ENCODE measurements at places on chromosomes 4 and X.

- DNase-seq = no peak
Observed at GRCh38 chr4:25031077-25031621, 403 bp upstream of the LGI2 start.

GRCh38 chrX:35743331-35743730, 54.8 kb upstream of the MAGEB16 start:
- DNase-seq = no peak

DNA sequence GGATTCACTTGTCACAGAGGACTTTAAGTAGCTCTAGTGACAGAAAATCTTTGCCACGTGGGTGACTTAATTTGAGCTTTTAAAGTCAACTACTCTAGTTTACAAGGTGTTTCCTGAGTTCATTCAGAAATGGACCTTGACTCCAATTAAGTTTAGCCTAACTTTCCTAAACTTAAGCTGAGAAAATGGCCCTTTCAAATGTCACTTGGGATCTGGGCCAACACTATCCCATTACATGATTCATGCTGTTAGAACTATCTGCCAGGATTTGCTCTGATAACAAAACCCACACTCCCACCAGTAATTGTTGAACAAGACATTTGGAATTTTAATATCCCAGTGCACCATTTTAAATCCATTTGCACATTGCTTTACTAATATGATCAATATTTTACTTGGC, 40.8 kb downstream of the C4orf46 start:
- no peak for DNase-seq

- DNase-seq = no peak
Observed at GRCh38 chr4:3529363-3529762, 2.9 kb downstream of the LRPAP1 start.

- no peak for DNase-seq
Observed at GRCh38 chr4:26803211-26803861, 57.3 kb upstream of the STIM2 start.

GRCh38 chr4:98110214-98110613, 33.1 kb downstream of the STPG2 start:
- no peak for DNase-seq

GRCh38 chr4:183407128-183407585, 37.3 kb upstream of the CDKN2AIP start:
- DNase-seq = peak; percentile 86

DNA sequence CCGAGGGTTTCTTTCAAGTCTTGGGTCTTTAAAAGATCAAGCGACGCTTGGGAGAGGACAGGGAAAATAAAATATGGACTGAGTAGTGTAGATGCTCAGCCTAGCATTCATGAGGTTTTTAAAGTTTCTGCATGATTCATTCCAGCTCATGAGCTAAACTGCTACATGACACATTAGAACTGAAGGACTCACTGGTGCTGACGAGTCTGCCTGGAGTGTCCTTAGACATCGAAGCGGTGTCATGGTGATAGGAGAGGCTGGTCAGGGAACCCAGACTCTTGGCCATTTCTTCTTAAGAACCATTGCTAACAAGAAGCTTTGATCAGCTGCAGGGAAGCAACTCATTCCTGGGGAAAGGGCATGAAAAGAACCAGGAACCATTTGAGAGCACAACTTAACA, 158.6 kb downstream of the TRIML1 start:
- DNase-seq = no peak

DNA sequence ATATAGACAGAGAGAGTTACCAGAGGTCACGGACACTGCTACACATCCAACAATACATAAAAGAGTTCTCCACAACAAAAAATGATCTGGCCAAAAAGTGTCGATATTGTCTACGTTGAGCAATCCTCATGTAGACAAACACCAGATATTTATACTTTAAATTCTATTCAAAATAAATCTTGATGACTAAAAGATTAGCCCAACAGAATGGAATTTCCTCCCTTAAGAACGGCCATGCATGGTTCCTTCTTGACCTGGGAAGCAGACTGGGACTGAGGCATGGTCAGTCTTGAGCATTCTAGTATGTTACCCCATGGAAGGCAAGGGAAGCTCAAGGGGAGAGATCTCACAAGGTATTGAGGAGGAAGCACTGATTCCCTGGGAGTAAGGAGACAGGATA, 43.5 kb downstream of the LHFPL1 start:
- no peak for DNase-seq

DNA sequence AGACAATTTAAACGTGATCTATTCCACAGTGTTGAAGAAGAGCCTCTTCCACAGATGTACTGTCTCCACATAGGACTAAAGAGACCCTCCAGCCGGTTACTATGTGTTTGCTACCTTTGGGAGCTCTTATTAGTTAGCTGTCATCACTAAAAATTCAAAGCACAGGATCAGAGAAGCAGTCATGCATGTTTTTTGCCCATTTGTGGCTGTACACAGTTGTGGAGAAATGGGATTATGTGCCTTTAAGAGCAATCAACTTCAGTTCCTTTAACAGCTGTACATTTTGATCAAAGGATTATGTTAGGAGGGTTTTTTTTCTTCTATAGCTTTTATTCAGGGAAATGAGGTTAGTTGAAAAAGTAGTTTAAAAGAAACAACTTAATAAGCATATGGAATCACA, 149.0 kb upstream of the SPOCK3 start:
- no peak for DNase-seq

DNA sequence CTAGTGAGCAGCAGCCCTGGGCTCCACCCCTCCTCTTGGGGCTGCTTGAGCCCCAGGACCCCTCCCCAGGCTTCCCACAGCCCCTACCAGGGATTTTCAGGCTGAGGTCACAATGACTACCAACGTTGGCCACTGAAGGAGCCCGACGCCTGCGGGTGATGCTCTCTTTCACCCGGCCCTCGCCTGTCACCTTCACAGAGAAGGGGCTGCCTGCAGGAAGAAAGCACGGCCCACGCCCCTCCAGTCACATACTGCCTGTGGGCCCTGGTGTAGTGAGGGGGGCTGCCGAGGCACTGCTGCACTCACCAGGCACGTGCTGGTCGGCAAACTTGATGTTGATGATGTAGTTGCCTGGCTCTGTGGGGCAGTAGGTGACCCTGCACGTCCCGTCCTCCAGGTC, 22.0 kb downstream of the FLNA start:
- DNase-seq = no peak

- DNase-seq = no peak
Observed at GRCh38 chr4:27187786-27188185, 327.1 kb downstream of the STIM2 start.

- no peak for DNase-seq
Observed at GRCh38 chrX:13868591-13868990, 51.7 kb upstream of the GPM6B start.

- no peak for DNase-seq
Observed at GRCh38 chrX:40644176-40644575, 3.2 kb downstream of the CXorf38 start.

- DNase-seq = no peak
Observed at GRCh38 chr4:152454398-152455011, 81.4 kb downstream of the FBXW7 start.

DNA sequence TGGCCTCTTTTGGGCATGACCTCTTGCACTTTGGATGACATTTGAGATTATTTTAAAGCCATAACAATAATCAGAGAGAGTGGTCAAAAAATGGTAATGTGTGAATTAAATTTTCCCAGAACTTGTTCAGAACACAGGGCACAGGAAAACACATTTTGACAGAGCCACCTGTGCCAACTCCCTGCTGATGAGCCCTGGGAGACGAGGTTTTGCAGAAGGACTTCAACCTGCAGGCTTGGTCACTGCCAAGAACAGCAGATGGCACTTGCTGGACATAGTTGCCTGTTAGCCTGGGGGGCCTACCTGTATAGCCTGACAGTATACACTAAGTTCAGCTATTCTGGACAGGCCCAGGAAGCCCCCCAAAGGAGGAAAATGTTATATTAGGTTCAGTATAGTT, 277.8 kb upstream of the EMCN start:
- DNase-seq = no peak

GRCh38 chrX:20063716-20064351, 52.9 kb downstream of the MAP7D2 start:
- no peak for DNase-seq

GRCh38 chrX:2332252-2332651, 168.5 kb downstream of the DHRSX start:
- DNase-seq = no peak

GRCh38 chrX:150774798-150775568, 81.8 kb downstream of the MTMR1 start:
- no peak for DNase-seq

GRCh38 chrX:64536736-64537135, 141.5 kb upstream of the MTMR8 start:
- no peak for DNase-seq

GRCh38 chrX:973010-973632, 239.3 kb downstream of the CRLF2 start:
- DNase-seq = no peak

GRCh38 chr4:8319731-8320385, 50.3 kb downstream of the HTRA3 start:
- DNase-seq = no peak

GRCh38 chrX:124087000-124087746, 125.7 kb downstream of the STAG2 start:
- DNase-seq = no peak

All from stimulated activated CD4-positive, alpha-beta T cell treated with anti-CD3 and anti-CD28 coated beads, Interleukin-1b, Interleukin-23, amount 100 ng/mL, for 1 hour (primary cell).